ENCODE measurements at places on chromosomes 5 and 9.

DNA sequence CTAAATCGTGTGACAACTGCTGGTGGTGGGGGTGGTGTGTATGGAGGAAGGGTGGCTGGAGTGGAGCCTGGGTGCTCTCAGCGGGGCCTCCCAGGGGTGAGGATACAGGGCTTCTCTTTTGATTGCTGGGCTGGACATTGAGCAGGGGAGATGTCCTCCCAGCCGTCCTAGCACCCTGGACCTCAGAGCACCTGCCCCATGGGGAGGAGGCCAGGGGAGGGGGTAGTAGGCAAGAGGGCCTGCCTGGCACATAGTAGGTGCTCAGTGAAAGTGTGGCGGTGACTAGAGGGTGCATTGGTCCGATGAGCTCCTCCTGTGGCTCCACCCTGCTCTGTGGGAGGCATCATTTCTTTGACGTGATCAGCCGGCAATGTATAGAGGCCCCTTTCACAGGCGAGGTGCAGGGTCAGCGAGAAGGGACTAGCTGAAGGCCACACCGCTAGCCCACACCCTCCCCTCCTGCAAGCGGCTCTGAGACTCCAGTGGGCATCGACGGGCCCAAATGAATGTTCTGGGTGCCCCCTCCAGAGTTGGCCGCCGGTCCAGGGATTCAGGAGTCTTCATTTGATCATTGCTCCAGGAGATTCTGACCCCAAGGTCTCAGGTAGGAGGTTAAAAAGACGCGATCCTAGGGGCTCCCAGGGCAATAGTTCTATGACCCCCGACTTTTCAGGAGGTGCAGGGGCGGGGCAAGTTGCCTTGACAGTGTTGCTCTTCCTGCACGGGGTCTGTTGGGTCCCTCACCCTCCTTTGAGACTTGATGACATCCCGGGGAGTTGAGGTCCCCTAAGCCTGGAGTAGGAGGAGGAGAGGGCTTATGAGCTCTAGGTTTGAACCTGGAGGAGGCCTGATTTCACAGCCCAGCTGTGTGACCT, 255.5 kb downstream of the PBX3 start:
- no peak for DNase-seq

GRCh38 chr5:172478256-172478655, 23.9 kb upstream of the SH3PXD2B start:
- DNase-seq, result no peak

DNA sequence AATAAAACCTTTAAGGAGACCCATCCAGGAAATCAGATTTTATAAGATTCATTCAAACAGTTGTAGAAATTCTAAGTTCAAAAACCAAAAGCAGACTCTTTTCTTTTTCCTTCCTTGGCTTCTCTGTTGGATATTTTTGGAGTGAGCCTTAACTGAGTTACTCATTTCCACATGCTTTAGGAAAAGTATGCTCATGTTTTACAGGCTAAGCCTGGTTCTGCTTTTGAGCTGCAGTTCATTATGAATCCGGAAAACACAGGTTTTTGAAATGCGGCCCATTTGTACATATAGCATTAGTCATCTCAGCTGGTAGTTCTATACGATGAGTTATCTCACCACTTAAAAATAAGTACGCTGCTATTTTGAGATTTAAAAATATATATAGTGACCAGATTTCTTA, 156.6 kb upstream of the DMRT1 start:
- no peak for DNase-seq

DNA sequence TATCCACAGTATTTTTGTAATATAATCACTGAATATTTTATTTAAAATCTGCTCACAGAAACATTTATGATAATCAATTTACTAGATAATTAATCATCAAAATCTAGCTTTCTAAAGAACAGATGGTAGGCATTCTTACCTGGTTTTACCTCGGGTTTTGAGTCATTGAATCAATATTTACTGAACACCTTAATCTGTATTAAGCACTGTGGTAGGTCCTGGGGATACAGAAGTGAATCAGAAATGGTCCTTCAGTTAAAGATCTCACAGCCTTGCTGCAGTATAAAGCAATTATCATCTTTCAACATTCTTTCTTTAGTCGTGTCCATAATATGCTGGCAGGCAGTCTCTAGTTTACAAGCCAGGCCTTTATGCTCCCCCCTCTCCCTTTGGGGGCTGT, 2.0 kb upstream of the MEIKIN start:
- no peak for DNase-seq

- no peak for DNase-seq
Observed at GRCh38 chr5:113682497-113683136, 169.1 kb downstream of the YTHDC2 start.

DNA sequence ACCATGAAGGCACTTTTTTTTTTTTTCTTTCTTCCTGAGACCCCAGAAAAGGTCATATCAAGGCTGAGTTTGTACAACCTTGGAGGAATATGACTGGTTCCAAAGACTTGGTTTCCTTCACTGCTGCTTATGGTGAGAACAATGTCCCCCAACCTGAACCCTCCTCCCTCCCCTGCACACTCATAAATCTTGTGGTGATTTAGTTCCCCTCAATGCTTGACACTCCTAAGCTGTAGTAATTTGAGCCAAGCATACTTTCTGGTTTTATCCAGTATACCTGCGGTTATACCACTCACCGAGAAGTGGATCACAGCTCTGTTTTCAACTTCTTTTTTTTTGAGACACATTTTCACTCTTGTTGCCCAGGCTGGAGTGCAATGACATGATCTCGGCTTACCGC, 149.9 kb upstream of the KLF4 start:
- peak; percentile 24 for DNase-seq

GRCh38 chr5:173973616-173973969, 15.4 kb upstream of the C5orf47 start:
- DNase-seq, result peak; percentile 38

- no peak for DNase-seq
Observed at GRCh38 chr9:109926421-109926869, 146.4 kb downstream of the PALM2AKAP2 start.

- DNase-seq, result no peak
Observed at GRCh38 chr9:73006986-73007385, 54.1 kb upstream of the ALDH1A1 start.

DNA sequence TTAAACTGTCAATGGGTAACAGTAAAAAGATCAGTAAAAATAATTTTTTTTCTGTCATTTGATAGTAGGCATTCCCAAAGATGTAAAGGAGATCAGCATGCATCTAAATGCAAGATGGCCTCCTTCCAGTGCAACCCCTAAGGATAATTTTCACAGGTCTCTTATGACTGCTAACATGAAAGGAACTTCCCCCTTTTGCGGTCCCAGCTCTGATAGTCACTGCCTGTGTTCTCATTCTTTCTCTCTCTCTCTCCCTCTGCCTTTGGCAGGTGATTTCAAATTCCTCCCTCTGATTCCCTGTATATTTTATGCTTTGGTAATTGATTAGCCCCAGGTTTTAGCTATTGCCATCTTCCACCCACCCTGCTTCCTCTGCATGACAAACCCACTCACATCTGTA, 8.9 kb downstream of the SPINK14 start:
- no peak for DNase-seq

DNA sequence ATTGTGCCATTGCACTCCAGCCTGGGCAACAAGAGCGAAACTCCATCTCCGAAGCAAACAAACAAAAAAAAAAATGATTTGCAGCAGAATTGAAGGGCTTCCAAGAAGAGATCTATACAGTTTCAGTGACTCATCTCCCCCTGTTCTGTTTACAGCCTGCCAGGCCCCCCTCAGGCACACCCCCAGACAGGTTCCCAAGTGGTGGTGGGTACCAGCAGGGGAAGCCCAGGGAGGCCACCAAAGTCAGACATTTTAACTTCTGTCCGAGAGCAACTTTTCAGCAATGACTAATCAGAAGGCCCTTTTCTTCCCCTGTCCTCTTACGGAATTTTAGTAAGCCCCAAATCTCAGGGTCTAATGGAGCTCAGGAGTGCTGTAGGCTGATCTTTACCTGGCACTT, 98.7 kb downstream of the PAX5 start:
- DNase-seq, result no peak

DNA sequence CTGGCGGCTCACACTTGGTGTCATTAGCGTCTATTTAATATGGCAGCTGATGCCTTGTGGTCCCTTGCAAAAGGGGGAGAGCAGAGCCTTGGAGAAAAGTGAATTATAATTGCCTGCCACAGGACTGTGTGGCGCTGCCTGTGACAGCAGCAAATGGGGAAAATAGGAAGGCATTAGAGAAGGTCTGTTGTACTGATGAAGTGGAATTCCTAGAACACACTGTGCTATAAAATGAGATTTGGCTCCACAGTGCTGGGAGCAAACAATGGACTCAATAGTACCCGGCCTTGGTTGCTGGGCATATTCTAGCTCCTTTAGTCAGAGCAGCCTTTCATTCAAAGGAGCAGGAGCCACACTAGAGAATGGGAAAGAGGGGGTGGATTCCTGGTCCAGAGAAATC, 21.3 kb downstream of the SEMA6A start:
- no peak for DNase-seq

GRCh38 chr5:56585999-56586691, 229.2 kb upstream of the MAP3K1 start:
- no peak for DNase-seq

GRCh38 chr5:172686111-172686510, 45.0 kb downstream of the NEURL1B start:
- DNase-seq, result no peak

GRCh38 chr9:107284636-107285035, 1.6 kb downstream of the RAD23B start:
- DNase-seq, result no peak

GRCh38 chr5:133825631-133826289, 142.7 kb downstream of the C5orf15 start:
- peak; percentile 86 for DNase-seq

DNA sequence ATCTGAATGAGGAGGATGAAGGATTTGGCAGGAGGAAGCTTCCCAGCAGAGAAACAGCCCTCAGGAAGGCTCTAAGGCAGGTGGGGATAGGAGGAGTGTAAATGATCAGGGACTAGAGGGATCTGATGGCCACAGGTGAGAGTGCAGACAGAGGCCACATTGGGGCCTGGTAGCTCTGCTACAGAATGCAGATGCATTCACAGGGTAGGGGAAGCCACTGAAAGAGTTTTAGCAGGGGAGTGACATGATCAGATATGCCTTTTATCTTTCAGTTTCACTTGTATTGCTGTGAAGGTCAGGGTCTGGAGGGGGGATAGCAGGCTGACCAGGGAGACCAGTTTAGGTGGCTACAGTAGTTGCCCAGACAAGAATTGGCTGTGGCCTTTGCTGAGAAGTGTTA, 3.0 kb downstream of the TXNDC15 start:
- DNase-seq, result no peak

DNA sequence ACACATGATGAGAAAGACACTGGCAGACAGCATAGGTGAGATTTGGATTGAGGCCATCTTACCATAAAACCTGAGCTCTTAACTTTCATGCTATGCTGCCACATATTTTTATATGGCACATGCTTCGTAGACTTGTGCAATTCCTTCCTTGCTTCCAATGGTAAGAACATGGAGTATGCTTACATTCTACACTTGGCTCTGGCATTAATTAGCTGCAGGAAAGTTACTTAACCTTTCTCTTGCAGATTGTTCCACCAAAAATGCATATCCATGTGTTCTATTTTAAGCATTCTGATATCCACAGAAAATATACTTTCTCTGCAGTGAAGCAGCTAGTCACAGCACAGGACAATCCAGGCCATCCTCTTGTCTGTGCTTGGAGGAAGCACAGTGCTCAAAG, 119.4 kb downstream of the MPDZ start:
- DNase-seq, result no peak

DNA sequence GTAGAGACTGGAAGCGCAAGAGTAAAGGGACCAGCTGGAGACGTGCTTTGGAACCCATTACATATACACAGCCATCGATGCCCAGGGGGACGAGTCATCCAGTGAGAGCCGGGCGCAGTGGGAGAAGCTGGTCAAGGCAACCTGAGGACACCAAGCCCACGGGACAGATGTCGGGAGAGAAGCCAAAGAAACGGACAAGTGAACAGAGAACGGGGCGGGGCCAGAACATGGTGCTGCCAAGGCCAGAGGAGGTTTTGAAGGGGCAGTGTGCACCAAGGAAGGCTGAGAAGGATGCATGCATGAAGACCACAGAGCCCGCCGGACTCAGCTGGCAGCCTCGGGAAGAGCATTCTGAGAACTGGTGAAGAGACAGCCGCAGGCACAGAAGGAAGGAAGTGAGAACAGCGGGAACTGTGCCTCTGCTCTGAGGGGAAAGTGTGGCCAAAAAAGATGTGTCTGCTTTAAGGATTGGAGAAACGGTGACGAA, 20.3 kb downstream of the CAMSAP1 start:
- DNase-seq, result no peak

DNA sequence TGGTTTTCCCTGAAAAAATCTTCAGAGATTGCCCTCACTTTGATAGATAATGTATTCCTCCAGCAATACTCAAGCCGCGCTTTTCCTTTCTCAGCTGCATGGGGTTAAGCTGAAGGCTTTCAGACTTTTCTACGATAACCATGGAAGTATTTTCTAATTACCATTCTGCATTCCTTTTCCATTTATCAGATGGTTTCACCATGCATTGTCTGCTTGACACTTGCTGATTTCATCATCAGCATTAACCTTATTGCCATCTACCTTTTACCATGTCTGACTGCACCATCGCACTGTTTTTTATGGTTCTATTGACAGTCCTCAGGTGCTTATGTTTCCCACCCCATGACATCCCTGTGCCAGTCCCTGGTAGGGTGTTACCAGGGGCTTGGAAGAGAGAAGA, 91.6 kb downstream of the DMAC1 start:
- DNase-seq, result no peak

DNA sequence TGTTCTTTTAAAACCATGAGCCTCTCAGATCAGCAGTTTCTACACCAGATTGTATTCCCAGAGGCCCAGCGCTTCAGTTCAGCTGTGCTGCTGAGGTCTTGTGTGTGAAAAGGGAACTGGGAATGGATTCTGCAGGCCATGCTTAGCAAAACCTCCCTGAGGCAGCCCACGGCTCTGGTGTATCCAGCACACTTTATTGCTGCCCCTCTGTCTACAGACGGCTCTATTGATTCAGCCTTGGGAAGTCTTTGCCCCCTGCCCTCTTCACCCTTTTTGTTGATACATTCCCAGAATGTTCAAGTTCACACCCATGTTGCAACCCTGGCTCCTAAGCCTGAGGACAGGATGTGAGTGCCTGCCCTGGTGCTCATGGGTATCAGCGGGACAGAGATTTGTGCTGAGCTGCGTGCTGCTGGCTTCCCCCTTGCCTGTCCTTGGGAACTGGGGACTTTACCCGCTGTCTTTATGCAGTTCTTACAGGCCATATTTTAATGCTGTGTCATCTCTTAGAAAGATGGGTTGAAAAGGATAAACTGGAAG, 37.3 kb downstream of the ARHGAP26 start:
- no peak for DNase-seq
